ENCODE measurements at places on chromosomes 6 and 20.

- DNase-seq = no peak
These were observed 259.5 kb upstream of the JARID2 start for GRCh38 chr6:14986370-14986769.

GRCh38 chr6:113842165-113842564, 15.0 kb upstream of the MARCKS start:
- DNase-seq = no peak

DNA sequence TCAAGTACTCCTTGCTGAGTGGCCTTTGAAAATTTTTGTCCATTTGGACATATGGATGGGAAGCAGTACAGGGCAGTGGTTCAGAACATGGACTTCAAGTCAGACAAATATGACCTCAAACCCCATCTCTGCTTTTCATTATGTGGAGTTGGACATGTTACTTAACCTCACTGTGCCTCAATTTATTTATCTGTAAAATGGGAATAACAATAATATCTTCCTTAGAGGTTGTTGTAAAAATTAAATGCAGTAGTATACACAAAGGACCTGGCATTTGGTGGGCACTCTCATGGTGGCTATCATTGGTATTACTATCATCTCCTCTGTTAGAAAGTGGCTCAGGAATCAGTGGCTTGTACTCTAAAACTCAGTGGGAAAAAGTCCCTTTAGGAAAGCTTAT, 204.0 kb upstream of the MYLIP start:
- no peak for DNase-seq

GRCh38 chr6:17865798-17866725, 121.4 kb downstream of the KIF13A start:
- DNase-seq = no peak

GRCh38 chr6:79776076-79776475, 144.9 kb downstream of the SH3BGRL2 start:
- DNase-seq = no peak

GRCh38 chr20:5608442-5609161, 141.6 kb upstream of the SHLD1 start:
- DNase-seq = no peak

Measured in cerebellar nuclear complex (tissue), 1 donor.